ENCODE measurements at places on chromosomes 7 and 10. TPM values are rescaled to one million over a fixed set of nuclear protein-coding genes. Genes with fewer than 3 reads are reported as not detected.

GRCh38 chr7:18257711-18258110, 230.1 kb upstream of the PRPS1L1 start:
- no peak for DNase-seq
- H3K27me3 ChIP-seq, result no peaks in the 10 kb centered on the region
- H3K4me3 ChIP-seq, result no peak overlapping the region
- no peaks in the 10 kb centered on the region for H3K4me1 ChIP-seq

PLEKHS1 gene
- total RNA-seq, result not detected

HEPACAM2 gene
- total RNA-seq, result 0.22 TPM

PALD1 gene
- total RNA-seq, result 7.2 TPM

DNA sequence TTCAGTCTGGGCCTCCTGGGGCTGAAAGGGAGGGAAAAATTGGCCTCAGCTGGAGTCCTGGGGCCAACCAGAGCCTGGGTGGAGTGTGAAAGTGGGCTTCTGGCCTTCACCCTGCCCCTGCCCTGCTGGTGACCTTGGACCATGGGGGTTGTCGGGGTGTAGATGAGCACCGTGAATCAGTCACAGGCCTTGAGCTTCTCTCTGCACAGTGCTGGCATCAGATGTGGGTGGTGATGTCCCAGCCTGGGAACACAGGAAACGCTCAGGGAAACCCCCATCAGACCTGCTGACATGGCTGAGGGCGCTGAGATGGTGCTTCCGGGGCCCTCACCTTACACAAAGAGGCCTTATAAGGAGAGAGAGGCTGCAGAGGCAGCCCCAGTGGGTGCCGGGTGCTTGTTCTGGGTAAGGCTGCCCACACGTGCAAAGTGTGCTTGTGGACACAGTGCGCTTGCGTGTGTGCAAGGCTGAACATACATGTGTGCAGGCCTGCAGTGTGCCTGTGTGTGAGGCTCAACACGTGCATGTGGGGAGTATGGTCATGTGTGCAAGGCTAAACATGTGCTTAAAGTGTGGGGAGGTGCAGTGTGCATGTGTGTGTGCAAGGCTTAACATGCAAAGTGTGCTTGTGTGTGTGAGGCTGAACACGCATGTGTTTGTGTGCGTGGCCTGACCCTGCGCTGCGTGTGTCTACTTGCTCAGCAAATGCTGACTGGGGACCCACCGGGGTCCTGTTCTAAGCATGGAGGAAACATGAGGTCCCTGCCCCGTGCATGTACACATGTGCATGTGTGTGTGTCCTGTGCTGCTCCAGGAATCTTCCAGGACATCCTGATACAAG, 6.5 kb downstream of the ARPC1B start:
- peaks cover 37% of the 10 kb centered on the region for H3K4me1 ChIP-seq
- H3K4me3 ChIP-seq, result no peak overlapping the region
- peak overlapping the region; percentile 37 for H3K27ac ChIP-seq
- no peaks in the 10 kb centered on the region for H3K27me3 ChIP-seq

DNA sequence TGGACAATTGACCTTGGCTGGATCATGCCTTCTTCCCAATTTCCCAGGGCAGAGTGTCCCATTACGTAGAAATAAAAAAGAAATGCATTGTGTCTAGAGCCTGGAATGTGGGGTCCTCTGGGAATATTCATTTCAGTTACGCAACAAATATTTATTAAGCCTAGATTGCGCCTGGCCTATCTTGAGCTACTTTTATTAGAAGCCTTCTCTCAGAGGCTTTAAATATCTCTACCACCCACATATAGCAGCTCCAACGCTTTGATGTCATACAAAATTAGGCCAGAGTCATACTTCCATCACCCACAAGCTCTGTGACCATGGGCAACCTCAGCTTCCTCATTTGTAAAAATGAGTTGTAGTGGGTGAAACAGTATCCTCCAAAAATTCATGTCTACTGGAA, 24.9 kb upstream of the CARD11 start:
- no peak overlapping the region for H3K27ac ChIP-seq
- no peaks in the 10 kb centered on the region for H3K36me3 ChIP-seq

DNA sequence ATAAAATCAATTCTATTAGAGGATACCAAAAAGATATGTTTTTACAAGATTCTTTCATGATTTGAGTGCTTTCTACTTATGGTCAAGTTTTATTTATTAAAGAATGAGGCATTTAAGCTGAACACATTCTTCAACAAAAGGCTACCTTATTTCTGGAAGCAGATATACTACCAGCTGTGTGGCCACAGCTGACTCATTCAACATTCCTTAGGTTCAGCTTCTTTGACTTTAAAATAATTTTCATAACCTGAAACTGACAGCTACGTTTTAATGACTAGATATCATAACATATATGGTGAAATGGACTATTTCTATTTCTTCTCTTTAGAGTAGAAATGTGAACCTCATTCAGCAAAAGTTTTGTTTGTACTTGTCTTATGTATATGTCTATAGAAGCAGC, 414.2 kb upstream of the SEMA3C start:
- no peak overlapping the region for H3K27ac ChIP-seq
- no peak for DNase-seq
- no peaks in the 10 kb centered on the region for H3K27me3 ChIP-seq
- no peak overlapping the region for H3K4me3 ChIP-seq
- no peaks in the 10 kb centered on the region for H3K36me3 ChIP-seq
- H3K4me1 ChIP-seq, result no peaks in the 10 kb centered on the region

FANK1 gene
- 23.7 TPM for total RNA-seq

- no peak overlapping the region for H3K4me3 ChIP-seq
- H3K4me1 ChIP-seq, result peaks cover 31% of the 10 kb centered on the region
- no peaks in the 10 kb centered on the region for H3K27me3 ChIP-seq
- peak; percentile 92 for DNase-seq
Measured at GRCh38 chr7:75985518-75986146, 8.8 kb downstream of the TMEM120A start.

- no peak for DNase-seq
- H3K27me3 ChIP-seq, result no peaks in the 10 kb centered on the region
- H3K4me3 ChIP-seq, result no peak overlapping the region
- no peaks in the 10 kb centered on the region for H3K4me1 ChIP-seq
- no peak overlapping the region for H3K27ac ChIP-seq
- no peaks in the 10 kb centered on the region for H3K36me3 ChIP-seq
Measured at GRCh38 chr7:40909346-40909980, 774.7 kb downstream of the SUGCT start.

DNA sequence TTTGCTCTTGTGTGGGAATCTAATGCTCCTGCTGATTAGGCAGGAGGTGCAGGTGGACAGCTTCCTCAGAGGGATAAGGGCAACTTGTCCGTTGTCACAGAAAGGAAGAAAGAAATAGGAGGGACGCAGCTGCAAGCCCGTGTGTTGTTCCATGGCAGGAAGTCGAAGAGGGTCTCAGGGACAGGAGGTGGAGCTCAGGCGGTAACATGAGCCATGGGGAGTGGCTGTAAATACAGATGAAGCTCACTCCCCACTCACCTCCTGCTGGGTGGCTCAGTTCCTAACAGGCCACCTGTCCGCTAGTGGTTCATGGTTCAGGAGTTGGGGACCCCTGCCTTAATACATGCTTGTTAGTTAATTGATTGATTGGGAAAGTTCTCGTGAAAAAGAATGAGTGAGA, 101.7 kb upstream of the SFMBT2 start:
- H3K36me3 ChIP-seq, result no peaks in the 10 kb centered on the region
- H3K4me1 ChIP-seq, result no peaks in the 10 kb centered on the region
- H3K4me3 ChIP-seq, result no peak overlapping the region
- no peaks in the 10 kb centered on the region for H3K27me3 ChIP-seq

GRCh38 chr10:30645340-30645827, 15.8 kb upstream of the LYZL2 start:
- no peak overlapping the region for H3K27ac ChIP-seq
- peak; percentile 54 for DNase-seq
- no peaks in the 10 kb centered on the region for H3K27me3 ChIP-seq
- no peak overlapping the region for H3K4me3 ChIP-seq
- no peaks in the 10 kb centered on the region for H3K36me3 ChIP-seq

DNA sequence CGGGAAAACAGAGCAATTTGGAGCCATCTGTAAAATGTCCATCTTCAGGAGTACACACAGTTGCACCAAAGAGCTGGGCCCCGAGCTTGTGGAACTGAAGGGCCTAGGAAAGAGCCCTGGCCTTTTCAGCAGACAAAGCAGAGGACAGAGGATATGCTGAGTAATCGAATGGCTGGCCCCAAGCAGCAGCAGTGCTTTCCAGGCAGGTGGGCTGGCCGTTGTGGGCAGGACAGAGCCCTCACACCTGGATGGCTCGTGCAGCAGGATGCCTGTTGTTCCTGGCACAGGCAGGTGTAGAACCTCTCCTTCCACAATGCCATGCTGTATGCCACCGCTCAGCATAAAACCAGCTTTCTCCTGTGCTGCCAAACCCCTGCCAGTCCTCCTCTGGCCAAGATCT, 32.5 kb upstream of the TNS3 start:
- H3K27me3 ChIP-seq, result no peaks in the 10 kb centered on the region
- no peak for DNase-seq
- no peaks in the 10 kb centered on the region for H3K4me1 ChIP-seq

PTER gene
- total RNA-seq, result 8.5 TPM

- no peak overlapping the region for H3K27ac ChIP-seq
- H3K4me1 ChIP-seq, result no peaks in the 10 kb centered on the region
- no peak overlapping the region for H3K4me3 ChIP-seq
Measured at GRCh38 chr10:89875557-89875956, 174.2 kb downstream of the KIF20B start.

ZCWPW1 gene
- total RNA-seq, result 2.6 TPM

ALDH18A1 gene
- 52.7 TPM for total RNA-seq

MYL10 gene
- total RNA-seq, result not detected

PSD gene
- 0.54 TPM for total RNA-seq

DNA sequence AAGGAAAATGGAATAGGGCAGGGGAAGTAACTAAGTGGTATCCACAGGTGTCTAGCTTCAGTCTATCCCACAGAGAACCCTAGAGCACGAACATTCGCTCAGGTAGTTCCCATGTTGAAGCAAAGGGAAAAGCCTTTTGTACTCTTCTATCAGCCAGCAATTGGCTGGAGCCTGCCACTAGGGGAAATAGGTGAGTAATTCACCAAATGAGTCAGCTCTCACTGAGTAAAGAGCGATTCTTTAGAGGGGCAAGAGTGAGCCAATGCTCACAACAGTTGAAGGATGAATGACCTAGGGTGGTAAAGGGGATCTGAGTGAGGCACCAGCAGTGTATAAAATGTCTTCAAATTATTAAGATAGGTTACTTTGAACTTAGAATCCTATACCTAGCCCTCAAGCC, 94.1 kb upstream of the ZNF800 start:
- no peaks in the 10 kb centered on the region for H3K36me3 ChIP-seq
- DNase-seq, result no peak
- no peak overlapping the region for H3K27ac ChIP-seq
- no peak overlapping the region for H3K4me3 ChIP-seq
